CD8-positive, alpha-beta T cell (primary cell): ENCODE measurements at places on chromosomes 12 and 14.

DNA sequence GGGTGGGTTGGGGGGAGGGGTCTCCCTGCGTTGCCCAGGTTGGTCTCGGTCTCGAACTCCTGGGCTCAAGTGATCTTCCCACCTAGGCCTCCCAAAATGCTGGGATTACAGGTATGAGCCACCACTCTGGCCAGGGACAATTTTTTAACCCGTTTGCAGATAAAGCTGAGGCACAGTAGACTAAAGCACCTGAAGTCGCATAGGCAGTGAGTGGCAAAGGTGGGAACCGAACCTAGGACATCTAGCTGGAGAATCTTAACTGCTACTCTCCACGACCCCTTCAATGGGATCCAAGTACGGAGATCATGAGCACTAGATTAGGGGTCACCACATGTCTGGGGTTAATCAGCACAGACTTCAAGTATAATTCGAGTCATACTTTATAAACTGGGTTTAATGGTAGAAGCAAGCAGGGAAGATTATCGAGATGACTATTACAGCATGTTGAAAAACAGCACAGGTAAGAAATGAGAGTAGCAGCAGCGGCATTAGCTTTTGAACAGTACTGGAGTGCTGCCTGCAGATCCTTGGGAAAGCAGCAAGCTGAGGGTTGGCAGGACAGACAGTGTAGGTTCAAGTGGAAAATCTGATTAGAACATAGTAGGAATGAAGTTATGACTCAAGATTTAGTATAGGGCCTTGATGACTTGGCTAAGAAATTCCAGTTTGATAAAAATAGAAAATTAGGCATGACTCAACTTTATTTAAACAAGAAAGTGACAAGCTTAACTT is 23.9 kb downstream of the NID2 start:
- no peak for DNase-seq

DNA sequence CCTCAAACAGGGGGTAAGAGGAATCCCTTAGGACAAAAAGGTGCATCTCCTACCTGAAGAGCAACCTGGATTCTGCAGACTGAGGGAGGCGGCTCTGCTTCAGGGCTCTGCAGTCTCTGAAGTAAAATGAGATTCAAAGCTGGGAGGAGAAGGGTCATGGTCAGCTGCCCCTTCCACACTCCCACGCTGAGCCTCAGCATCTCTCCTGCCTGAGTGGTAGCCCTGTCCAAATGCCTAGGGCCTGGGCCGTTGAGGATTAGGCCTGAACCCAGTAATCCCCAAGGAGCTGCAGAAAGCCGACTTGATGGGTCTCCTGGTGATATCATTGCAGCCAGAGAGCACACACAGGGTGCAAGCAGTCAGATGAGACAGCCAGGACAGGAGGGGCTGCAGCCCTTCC is 18.9 kb downstream of the PHLDA1 start:
- DNase-seq, result no peak

- DNase-seq, result no peak
These were observed 69.3 kb downstream of the ZFC3H1 start for GRCh38 chr12:71594214-71594948.

DNA sequence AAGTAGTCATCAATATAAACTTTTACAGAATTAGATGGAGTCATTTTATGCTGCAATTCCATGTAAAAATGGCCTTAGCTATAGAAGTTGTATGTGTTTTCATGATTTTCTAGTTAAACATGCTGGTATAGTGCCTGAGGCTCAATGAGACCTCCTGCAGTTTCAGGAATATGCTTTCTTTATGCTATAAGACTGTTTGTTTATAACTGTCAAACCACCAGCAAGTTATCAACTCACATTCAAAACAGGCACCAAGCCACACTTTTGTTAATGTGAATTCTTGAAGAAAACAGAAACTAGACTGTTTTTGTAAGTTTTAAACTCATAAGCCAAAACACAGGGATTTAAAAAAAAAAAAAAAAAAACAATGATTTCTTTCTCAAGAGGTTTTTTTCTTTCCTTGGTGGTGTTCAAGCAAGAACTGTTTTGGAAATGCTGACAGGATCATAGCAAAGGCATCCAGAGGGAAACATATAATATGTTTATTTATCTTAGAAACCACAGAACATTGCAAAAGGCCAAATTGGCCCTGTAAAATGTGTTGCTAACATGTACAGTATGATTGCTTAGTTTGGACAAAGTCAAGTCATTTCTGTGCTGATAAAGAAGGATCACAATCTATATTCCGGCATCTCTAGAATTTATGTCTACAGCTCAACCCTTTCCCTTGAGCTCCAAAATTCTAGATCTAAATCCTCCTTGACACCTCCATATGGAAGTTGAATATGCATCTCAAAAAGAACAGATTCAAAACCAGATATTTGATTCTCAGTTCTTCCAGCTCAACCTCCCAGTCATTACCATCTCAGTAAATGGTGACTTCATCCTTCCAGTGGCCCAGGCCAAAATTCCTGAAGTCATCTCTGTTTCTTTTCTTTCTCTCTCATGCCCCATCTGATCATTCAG is 29.0 kb upstream of the LUM start:
- DNase-seq, result no peak

DNA sequence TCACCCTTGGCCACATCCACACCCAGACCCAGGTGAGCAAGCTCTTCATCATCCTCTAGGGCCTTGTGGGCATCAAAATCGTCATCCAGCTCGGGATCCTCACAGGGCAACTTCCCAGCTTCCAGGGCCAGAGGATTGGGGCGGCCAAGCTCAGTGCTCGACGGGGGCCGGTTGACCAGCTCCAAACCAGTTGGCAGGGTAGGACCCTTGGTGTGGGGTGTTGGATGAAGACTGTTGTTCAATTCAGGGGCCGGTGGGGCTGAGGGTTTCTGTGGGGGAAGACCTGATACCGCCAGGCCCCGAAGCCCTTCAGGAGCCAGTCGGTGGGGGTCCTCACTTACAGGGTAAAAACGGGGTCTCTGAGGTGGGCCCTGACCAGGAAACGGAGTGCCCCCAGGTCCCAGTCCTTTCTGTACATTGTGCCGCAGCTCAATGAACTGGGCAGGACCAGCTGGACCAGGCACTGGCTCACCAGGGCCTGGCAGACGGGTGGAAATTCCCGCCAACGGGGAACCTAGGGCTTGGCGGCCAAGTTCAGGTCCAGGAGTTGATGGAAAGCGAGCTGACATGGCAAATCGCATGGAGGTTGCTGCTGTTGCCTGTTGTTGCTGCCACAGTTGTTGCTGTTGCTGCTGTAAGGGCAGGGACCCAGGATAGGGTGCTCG is 19.8 kb upstream of the PRKAG1 start:
- DNase-seq, result no peak

DNA sequence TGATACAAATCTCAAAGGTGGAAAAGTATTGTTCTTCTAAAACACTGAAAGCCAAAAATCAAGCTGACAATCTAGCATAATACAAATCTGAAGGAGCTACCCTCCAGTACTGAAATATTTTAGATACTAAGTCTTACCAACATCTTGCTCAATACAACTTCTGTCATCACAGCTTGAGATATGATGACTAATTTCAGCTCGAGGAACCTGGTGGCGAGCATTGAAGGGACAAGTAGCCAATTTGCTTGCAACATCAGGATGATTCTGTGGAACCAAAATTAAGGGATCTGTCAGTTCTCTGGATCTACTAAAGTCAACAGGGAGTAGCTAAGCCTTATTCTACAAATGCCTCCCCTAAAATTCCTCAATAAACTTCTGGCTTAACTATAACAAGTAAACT is 10.4 kb downstream of the GTSF1 start:
- DNase-seq, result no peak

GRCh38 chr14:24971255-24971654 is 78.7 kb downstream of the STXBP6 start:
- DNase-seq, result no peak

DNA sequence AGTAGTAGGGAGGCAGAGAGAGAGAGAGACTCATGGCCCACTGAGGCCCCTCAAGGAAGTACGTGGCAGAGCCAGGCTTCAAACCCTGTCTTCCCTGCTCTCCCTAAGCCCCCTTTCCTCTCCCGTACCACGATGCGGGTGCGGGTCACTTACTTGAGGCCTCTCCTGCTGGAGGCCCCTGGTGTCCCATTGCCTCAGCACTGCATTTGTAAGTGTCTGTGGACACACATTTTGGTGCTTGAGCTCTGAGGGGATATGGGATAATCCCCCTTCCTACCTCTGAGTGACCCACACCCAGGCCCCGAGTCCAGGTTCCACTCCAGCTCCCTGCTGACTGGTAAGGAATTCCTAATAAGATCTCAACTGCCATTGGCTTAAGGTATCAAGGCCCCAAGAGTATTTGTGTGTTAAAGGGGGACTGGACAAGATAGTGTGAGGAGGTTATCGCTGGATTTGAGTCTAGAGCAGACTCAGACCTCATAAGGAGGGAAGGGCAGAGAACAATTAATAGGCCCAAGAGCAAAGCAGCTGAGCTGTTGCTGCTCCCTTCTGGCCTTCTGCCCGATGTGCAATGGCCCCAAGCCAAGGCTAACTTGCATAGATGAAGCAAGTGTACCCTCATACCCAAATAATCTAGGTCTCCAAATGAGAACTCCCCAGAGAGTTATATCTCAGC is 71.9 kb downstream of the CRACR2A start:
- no peak for DNase-seq

DNA sequence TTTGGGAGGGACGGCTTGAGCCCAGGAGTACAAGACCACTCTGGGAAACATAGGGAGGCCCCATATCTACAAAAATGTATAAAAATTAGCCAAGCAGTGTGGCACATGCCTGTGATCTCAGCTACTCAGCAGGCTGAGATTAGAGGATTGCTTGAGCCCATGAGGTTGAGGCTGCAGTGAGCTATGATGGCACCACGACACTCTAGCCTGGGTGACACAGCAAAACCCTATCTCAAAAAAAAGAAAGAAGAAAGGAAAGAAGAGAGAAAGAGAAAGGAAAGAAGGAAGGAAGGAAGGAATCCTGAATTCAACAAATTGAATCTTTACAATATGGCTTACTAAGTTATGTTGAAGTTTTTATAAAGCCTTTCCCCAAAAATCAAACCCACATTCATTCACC is 2.1 kb downstream of the KIF21A start:
- no peak for DNase-seq

DNA sequence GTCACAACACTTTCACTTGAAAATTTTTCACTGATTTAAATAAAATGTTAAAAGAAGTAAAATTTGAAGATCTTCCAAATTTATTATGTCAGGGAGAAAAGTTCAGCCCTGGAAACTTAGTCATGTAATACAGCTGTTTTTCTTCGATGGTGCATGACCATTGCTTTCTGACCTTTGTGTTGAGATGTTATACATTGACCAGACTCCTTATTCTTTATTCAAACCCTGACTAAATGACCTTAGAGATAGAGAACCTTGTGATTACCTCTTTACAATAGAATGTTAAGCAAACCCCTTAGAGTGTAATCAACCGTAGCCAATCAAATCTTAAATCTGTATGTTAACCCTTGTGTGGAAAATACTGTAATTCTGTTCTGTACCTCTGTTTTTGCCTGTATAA is 34.5 kb downstream of the PLCZ1 start:
- DNase-seq, result no peak

DNA sequence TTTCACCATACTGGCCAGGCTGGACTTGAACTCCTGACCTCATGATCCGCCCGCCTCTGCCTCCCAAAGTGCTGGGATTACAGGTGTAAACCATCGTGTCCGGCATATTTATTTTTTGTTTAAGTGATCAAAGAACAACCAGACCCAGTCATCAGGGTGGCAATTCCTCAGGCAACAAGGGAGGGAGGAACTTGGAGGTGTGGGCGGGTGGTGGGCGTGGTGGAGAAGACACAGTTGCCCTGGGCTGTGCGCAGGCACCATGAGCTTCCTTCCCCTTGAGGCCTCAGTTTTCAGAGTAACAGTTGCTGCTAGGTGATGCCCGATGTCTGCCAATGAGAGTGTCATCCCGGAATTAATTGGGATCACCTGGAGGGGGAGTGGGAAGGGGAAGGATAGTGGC is 191.7 kb downstream of the ALG10 start:
- no peak for DNase-seq

DNA sequence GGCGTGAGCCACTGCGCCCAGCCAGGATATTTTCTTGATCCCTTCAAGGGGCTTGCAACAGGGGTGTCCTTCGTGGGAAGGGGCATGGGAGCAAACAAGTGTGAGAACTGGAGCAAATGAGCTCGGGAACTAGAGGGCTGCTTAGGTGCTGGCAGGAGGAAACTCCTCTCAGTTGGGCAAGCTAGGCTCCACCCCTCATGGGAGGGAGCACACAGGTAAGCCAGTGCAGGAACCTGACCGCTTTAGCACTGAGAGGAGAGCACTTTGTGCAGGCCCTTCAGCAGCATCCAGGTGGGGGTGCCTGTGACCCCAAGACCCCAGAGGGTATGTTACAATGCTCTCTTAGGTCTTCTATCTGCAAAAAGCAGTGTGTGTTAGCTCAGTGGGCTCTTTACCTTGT is 755.4 kb upstream of the MDGA2 start:
- no peak for DNase-seq

GRCh38 chr14:31229638-31230572 is 22.3 kb upstream of the HECTD1 start:
- DNase-seq, result no peak

GRCh38 chr12:18811273-18811672 is 73.4 kb downstream of the CAPZA3 start:
- DNase-seq, result no peak

DNA sequence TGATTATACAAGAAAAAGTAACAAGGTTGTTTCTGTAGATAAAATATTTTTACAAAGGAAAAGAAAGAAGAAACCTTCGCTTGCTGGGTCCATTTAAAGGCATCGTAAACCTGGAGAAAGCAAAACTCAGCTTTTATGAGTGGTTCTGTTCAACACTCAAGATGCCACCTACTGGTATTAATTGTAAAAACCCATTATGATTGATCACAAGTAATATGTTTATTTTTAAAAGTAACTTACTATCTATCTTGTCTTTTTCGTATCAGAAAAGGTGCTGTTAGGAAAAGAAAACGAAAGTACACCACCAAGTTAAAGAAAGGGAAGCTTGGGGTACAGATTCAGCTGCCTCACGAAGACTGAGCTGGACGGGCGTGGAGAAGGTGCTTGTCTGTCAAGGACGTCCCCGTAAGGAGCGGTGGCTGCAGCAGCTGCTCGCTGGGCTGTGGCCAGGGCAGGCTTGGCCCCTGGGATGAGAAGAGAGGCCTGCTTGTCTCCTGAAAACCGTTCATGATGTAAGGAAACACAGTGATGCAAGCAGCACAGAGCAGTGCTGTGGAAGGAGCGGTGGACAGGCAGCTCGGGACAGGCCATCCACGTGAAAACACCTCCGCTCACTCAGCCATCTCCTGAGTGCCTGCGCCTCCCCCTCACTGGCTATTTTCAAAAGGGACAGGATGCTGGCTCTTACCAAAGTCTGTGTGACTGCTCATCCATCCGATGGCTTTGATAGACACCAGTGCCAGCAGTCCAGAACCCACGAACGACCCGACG is 25.0 kb downstream of the SLC15A4 start:
- no peak for DNase-seq

- DNase-seq, result no peak
These were observed 18.4 kb downstream of the ANO6 start for GRCh38 chr12:45234139-45234865.

GRCh38 chr14:91350483-91350812 is 67.2 kb downstream of the CCDC88C start:
- DNase-seq, result no peak

- no peak for DNase-seq
These were observed 55.0 kb upstream of the GRIP1 start for GRCh38 chr12:66733839-66734238.

- no peak for DNase-seq
These were observed 101.2 kb upstream of the SLC16A7 start for GRCh38 chr12:59494617-59495016.
